Right lung (tissue), 10 donors: ENCODE measurements at places on chromosomes 13 and 19.

- no peak for DNase-seq
These were observed 12.0 kb downstream of the TIMM13 start for GRCh38 chr19:2415281-2415972.

DNA sequence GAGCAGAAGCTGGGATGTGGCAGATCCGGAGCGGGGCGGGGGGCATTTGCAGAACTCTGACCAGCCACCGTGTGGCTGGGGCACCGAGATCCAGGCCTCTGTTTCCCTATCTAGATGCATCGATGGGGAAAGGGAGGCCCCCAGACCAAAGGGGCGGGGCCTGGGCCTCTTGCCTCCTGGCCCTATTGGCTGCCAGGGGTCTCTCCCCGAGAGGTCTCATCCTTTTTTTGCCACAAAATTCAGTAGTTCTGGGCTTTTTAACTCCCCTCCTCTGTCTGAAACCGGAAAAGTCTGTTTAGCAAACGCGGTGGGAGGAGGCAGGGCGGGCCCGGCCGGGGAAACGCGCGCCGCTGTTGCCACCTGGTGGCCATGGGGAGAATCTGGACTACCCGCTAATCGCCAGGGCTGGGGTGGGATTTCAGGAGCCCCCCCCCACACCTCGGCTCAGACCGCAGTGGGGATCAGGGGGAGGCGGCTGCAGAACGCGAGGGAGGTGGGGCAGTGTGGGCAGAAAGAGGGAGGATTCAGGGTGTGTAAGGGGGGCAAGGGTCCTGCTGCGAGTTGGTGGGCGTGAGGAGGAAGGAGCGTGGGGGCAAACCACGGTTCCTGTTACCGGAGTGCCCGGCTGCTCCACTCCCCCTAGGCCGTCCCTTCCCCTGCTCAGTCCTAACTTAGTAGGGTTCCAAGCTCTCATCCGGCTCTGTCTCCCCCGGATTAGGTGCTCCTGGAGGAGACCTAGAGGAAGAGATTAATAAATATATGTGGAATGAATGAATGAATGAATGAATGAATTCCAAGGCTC is 28.3 kb downstream of the IL12RB1 start:
- DNase-seq = peak; percentile 77

DNA sequence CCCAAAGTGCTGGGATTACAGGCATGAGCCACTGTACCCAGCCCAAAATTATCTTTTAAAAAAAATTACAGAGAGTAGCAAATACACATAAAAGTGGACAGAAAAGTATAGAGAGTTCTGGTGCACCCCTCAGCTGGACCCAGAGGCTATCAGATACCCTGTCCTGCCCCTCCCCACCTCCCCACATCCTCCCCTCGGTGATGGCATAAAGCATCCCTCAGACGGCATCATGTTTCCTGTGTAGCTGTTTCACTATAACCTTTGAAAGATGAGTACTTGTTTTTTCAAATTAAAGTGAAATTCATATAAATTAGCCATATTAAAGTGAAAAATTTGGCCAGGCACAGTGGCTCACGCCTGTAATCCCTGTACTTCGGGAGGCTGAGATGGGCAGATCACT is 20.1 kb downstream of the SLC27A1 start:
- no peak for DNase-seq

DNA sequence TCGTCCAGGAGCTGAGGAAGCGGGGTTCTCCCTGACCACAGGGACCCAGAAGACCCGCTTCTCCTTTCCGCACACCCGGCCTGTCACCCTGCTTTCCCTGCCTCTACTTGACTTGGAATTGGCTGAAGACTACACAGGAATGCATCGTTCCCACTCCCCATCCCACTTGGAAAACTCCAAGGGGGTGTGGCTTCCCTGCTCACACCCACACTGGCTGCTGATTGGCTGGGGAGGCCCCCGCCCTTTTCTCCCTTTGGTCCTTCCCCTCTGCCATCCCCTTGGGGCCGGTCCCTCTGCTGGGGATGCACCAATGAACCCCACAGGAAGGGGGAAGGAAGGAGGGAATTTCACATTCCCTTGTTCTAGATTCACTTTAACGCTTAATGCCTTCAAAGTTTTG is 18.9 kb downstream of the VASP start:
- no peak for DNase-seq

- no peak for DNase-seq
These were observed 9.3 kb downstream of the UPK1A start for GRCh38 chr19:35675589-35676140.

DNA sequence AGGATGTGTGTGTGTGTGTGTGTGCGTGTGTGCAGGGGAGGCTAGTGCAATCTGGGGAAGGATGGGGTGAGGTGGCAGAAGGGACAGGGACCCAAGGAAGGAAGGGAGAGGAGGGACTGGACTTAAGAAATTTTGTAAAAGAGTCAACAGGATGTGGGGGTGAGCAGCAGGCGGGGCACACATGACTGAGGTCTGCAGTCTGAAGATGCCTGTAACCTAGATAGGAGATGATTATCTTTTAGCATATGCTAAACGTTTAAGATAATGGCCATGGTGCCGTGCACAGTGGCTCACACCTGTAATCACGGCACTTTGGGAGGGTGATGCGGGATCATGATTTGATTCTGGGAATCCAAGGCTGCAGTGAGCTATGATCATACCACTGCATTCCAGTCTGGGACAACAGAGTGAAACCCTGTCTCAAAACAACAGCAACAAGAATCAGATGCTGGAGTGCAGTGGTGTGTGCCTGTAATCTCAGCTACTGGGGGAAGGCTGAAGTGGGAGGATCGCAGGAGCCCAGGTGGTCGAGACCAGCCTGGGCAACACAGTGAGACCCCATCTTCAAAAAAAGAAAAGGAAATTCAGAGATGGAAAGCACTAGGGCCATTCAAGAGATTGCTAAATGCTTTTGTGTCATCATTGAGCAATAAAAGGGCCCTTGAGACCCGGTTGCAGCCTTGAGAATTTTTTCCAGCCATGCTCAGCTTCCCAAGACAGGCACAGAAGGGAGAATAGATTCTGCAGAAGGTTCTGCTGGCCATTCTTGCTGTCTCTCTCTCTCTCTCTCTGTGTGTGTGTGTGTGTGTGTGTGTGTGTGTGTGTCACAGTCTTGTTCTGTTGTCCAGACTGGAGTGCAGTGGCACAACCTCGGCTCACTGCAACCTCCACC is 3.8 kb upstream of the ZNF414 start:
- DNase-seq = no peak

DNA sequence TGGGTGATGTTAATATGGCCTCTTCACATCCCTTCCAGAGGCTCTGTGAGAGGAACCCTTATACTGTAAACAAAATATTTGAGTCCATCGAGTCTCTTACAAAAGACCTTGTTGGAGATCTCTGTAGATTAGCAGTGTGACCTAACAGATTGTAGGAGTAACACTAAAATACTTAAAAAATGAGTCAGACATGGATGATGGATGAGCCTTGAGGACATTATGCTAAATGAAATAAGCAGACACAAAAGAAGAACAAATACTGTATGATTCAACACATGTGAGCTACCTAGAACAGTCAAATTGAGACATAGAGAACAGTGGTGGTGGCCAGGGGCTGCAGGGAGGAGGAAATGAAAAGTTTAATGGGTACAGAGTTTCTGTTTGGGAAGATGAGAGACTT is 152.2 kb upstream of the UBL3 start:
- DNase-seq = no peak

DNA sequence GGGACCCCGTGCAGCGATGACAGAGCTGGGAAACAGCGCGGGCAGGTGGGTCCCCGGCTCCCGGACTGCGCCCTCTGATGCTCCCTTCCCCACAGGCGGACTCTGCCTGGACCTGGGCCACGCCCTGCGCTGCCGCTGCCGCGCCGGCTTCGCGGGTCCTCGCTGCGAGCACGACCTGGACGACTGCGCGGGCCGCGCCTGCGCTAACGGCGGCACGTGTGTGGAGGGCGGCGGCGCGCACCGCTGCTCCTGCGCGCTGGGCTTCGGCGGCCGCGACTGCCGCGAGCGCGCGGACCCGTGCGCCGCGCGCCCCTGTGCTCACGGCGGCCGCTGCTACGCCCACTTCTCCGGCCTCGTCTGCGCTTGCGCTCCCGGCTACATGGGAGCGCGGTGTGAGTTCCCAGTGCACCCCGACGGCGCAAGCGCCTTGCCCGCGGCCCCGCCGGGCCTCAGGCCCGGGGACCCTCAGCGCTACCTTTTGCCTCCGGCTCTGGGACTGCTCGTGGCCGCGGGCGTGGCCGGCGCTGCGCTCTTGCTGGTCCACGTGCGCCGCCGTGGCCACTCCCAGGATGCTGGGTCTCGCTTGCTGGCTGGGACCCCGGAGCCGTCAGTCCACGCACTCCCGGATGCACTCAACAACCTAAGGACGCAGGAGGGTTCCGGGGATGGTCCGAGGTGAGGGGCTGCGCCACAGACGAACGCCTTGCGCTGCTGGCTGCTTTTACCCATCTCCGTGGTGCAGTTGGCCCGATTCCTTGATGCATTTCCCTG is 7.8 kb upstream of the SELENOV start:
- DNase-seq = no peak

DNA sequence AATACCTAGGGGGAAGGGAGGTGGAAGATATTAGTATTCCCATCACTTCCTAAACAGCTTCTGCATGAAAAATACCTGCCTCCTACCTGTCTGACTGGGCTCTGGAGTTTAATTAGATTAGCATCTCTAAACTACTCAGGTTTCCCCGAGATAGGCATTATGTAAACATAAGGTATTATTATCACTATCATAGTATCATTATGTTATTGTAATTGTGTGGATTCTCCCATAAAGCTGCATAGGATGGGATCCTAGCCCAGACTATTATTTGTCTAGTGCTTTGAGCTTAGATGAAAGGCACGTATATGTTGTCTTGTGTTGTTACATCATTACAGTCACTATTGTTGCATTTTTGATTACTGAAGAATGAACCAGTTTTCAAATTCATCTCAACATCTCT is 115.2 kb upstream of the SOX21 start:
- DNase-seq = no peak

GRCh38 chr13:70829748-70830147 is 721.5 kb upstream of the KLHL1 start:
- DNase-seq = no peak

GRCh38 chr13:20824762-20825476 is 51.2 kb upstream of the EEF1AKMT1 start:
- DNase-seq = no peak

- no peak for DNase-seq
These were observed 470.7 kb upstream of the SLITRK1 start for GRCh38 chr13:84352946-84353345.

DNA sequence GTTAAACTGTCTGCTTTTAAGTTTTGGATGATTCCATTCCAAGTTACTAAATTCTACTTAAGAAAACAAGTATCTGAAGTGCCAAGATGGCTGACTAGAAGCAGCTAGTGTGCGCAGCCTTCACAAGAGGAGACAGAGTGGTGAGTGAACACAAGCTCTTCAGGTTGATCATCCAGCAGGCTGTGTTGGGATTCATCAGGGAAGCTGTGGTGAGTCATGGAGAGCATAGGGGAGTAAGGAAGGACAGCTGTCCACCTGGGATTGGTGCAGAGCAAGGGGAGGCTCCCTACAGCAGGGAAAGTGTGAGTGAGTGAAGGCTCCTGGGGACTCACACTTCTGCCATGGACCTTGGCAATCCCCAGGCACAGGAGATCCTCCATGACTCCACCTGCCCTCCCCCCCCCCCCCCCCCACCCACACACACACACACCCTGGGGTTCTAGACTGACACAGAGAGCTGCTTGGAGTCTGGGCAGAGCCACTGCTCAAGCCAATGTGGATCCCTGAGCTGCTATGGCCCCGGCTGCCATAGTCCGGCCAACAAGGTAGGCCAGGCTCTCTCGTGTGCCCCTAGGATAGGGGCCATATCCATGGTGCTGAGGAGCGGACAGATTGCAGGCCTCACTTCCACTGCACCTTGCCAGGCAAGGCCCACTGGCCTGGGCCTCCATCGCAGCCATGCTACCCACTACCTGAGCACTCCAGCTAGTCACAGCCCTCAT is 23.5 kb downstream of the SLC25A15 start:
- no peak for DNase-seq

- no peak for DNase-seq
These were observed 43.5 kb downstream of the ATP8A2 start for GRCh38 chr13:25415241-25415640.

- no peak for DNase-seq
These were observed 7.9 kb upstream of the F10 start for GRCh38 chr13:113114511-113115362.

DNA sequence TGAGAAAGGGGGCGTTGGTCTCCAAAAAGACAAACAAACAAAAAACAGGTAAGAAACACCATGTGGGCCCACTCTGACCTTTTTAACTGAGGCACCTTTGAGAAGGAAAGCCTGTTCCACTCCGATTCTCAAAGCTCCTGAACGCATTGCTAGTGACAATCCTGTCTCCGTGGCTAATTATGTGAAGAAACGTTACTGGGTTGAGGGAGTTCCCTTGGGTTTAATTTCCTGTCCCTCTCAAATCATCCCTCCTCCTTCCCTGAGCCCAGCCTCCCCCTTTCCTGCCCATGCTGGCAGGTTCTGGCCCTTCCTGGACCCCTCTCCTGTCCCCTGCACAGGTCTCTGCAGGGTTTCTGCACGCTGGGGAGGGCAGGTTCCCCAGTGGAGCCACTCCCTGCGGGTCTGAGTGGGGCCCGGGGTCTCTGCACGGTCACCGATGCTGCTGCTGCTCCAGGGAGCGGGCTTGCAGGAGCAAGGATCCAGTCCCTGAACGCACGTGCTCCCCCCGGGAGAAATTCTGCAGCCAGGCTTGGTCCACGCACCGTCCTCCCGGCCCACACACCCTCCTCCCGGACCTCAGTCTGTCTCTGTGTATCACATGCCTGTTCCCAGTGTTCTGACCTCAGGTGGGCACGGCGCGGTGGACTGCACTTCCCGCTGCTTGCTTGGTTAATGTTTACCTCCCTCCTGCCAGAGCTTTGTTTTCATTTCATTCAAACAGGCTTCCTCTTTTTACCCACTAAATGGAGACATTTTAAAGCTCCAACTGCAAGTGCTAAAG is 76.4 kb upstream of the MCF2L start:
- no peak for DNase-seq

GRCh38 chr13:94722609-94723345 is 10.4 kb upstream of the SOX21 start:
- DNase-seq = no peak

DNA sequence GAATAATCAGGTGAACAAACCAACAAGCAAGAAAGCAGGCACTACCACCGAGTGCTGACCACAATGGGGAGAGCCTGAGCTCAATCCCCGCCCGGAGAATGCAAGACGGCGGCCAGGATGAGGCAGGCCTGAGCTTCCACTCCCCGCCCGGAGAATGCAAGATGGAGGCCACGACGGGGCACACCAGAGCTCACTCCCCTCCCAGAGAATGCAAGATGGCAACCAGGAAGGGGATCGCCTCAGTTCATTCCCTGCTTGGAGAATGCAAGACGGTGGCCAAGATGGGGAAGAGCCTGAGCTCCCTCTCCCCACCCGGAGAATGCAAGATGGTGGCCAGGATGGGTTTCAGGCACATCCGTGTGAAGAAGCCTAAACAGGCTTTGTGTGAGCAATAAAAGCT is 24.7 kb upstream of the MIER2 start:
- no peak for DNase-seq

- peak; percentile 35 for DNase-seq
These were observed 66.8 kb downstream of the SOX1 start for GRCh38 chr13:112133499-112134390.

DNA sequence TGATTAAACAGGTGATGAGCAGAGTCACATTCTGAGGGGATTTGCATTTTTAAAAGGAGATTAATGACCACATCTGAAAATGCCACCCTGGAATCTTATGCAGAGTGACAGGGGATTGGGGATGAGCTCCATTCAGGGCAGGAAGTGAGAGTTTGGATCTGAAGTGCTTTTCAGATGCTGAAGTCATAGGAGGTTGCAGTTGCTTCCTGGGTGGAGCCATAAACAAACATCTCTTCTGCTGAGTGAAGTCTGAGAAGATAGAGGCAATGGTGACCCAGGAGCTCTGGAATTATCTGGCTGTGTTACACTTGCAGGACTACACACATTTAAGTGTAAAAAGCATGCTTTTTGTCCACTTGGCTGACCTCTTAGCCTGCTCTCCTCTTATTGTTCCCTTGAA is 51.4 kb upstream of the PSG8 start:
- DNase-seq = no peak
